ENCODE measurements at places on chromosomes 1 and 21. TPM values are rescaled to one million over a fixed set of nuclear protein-coding genes. Genes with fewer than 3 reads are reported as not detected.

DNA sequence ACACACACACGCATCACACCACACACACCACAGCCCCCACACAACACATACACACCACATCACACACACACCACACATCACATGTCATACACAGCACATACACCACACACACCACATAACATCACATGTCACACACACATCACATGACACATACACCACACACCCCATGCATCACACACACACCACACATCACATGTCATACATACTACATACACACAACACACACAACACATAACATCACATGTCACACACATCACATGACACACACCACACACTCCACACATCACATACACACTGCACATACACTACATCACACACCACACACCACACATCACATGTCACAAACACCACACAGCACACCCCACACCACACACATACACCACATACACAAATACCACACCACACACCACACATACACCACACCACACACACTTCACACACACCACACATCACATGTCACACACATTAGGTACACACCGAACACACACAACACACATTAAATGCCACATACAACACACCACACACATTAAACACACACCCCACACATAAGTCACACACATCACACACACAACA lies 1.8 kb downstream of the LYPD8 start:
- DNase-seq = no peak

GRCh38 chr1:52834798-52835197 lies 7.8 kb upstream of the ZYG11A start:
- no peak for DNase-seq

DNA sequence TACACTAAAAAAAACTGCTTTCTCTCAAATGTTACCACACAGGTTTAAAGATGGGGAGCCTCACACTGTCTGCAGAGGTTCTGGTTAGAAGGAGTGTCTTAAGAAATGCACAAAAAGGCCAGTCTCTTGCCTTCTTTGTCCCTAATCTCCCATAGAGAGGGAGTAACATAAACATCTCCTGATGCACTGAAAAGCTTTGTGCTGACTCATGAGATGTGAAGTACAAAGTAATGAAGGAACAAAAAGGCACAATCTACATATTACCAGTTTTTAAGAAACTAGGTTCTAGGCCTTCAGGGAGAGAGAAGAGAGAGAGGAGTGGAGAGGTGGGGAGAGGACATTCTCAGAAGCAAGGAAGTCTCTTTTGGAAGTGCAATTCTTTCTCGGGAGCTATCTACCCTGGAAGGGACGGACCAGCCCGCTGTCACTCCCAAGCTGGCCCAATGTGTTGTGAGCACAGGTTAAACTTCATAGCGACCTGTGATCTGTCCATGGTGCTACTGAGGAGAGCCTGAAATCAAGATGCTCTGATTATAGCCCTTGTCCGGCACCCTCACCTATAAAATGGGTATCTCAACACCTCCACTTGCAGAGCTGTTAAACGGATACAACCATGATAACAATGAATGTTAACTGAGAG lies 458.1 kb downstream of the DISC1 start:
- DNase-seq = peak; percentile 34

DNA sequence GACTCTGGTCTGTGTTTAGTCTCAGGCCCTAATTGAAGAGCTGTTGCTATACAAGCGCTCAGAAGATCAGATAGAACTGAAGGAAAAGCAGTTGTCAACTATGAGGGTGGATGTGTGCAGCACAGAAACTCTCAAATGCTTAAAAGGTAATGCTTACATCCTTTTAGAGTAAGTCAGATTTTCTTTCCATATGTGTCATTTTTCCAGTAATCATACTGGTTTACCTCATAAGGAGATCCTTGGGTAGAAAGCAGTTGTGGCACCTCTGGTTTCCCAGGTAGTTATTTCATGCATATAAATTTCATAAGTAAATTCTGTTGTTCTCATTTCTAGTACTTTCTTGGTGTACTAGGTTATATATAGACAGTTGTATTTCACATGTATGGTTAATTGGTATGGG lies 43.0 kb upstream of the TARS2 start:
- DNase-seq = no peak

DNA sequence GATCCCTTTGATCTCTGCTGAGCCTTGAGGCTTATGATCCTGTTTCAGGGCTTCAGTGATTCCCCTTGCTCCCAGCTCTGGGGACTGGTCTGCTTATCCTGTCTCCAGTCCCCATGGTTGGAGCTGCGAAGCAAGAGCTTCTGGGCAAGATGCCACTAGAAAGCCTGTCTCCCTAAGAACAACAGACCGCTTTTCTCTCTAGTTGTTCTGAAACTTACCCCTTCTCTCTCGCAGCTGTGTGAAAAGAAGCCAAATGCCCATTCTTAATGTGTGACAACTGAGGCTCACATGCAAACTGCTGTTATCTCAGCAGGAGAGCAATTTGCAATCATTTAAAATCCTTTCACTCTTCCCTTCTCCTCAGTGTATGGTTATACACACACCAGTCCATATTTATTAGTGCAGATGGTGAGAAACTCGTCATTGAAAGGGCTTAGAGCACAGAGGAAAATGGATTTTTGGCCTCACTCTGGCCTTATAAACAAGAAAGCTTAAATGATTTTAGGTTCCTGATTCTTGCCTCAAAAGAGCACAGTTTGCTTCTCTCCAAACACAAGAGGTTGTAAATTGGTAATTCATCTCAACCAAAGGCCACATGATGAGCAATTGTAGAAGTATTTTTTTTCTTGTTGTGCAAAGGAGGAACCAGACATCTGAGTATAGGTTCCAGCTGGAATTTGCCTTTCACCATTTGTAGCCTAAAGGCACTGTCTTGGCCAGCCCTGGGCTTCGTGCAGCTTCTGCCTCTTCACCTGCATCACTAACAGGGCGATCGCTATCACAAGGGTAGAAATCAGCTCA lies 179.2 kb upstream of the LMO4 start:
- DNase-seq = peak; percentile 83

GRCh38 chr1:155070158-155070621 lies 6.7 kb downstream of the EFNA4 start:
- no peak for DNase-seq

DNA sequence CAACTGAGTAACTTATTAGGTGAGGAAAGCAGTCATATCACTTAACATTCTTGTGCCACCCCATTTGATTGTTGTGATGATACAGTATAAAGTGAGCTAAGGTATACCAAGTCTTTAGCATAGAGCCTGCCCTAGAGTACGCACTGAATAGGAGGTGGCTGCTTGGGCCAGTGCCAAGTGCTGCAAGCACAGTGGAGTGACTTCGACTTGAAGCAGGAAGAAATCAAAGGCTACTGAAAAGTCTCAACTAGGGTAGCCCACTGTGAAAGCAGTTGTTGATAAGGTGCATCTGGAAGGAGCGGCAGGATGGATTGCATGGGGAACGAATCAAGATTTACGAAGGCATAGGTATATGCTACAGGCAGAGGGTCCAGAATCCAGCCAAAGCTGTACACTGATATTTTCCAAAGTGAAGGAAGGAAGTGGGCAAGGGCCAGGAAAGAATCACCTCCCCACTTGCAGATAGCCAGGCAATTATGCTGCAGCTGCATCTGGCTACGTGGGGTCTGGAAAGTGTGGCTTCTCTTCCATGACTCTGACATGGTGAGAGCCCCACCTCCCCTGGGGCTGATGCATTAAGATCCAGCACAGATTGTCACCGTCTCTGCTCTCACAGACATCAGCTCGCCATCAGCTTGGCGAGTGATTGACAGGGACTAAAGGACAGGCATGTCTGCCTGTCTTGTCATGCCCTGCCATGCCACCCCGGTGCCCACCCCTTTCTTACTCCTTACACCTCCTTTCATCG lies 287.0 kb upstream of the PLXNA2 start:
- DNase-seq = no peak

- no peak for DNase-seq
Observed at GRCh38 chr1:82108843-82109242, 308.1 kb downstream of the ADGRL2 start.

SHISAL2A gene
- total RNA-seq = not detected

VANGL2 gene
- total RNA-seq = 17.7 TPM

PLA2G2C gene
- total RNA-seq = not detected
